ENCODE measurements at places on chromosomes 1 and 21.

GRCh38 chr1:164769486-164770130 lies 210.6 kb downstream of the PBX1 start:
- no peak for DNase-seq

GRCh38 chr1:9363061-9363471 lies 70.4 kb downstream of the SPSB1 start:
- no peak for DNase-seq

DNA sequence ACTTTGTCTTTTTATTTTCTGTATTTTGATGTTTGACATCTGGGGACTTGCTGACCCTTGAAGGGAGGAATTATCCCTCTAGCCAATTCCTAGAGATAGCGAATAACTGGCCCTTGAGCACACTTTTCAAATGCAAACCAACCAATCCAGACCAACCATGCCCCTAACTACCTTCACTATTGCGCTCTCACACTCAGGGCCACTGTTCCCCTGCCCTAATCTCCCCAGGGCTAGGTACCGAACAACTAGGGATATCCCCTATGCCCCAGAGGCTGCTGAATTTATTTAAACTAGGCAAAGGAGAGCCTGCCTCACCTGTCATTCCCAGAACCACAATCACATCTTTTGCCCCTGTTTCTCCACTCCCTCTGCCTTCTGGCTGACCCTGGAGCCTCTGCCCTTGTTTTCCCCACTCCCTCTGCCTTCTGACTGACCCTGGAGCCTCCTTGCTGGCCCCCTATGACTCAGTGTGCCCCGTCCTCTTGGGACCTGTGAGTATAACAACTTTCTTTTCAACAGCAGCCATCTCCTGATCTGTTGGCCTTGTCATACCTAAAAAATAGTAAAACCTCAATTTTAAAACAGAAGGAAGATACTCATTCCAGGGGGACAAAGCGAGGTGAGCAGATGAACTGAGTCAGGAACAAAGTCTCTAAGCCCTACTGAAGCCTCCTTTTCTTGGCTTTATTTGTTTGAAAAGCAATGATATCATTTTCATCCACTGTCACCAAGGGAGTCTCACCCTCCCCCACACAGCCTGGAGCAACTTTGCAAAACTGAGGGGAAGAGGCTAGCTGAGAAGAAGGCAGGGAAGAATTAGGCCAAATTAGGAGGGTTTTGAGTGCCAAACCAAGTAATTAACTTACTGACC lies 115.5 kb downstream of the NMNAT2 start:
- no peak for DNase-seq

- DNase-seq = no peak
These were observed 4.3 kb upstream of the ERI3 start for GRCh38 chr1:44359234-44359935.

GRCh38 chr21:43731891-43732711 lies 13.2 kb downstream of the PDXK start:
- no peak for DNase-seq

DNA sequence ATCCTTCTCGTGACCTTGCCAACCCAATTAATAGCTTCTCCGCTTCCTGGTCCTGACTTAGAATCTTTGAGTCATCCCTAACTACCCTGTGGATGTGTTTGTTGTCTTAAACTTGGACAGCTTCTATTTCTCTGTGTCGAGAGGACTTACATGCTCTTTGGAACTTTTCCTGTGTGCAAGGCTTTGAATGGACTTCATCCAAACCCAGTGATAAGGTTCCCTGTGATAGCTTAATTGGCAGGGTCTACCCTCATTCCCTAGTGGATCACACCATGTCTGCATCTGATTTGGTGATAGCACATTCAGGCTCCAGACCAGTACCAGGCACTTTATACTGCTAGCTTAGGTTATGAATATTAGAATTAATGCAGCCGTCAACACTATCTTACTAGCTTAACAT lies 378.2 kb upstream of the KAZN start:
- DNase-seq = no peak

- DNase-seq = no peak
These were observed 57.1 kb downstream of the ZC3H11B start for GRCh38 chr1:219555806-219556205.

GRCh38 chr21:29174607-29175013 lies 44.2 kb downstream of the MAP3K7CL start:
- no peak for DNase-seq

- DNase-seq = no peak
These were observed 65.5 kb downstream of the SYT14 start for GRCh38 chr1:210003501-210003900.

- DNase-seq = no peak
These were observed 4.1 kb downstream of the SLX9 start for GRCh38 chr21:44943686-44944550.
